Activated naive CD4-positive, alpha-beta T cell treated with anti-CD3 and anti-CD28 coated beads for 36 hours (primary cell): ENCODE measurements at places on chromosomes 3 and 15. TPM values are rescaled to one million over a fixed set of nuclear protein-coding genes. Genes with fewer than 3 reads are reported as not detected.

GRCh38 chr3:23455775-23456174 is 252.6 kb downstream of the UBE2E2 start:
- peaks cover 5% of the 10 kb centered on the region for H3K36me3 ChIP-seq
- no peak overlapping the region for H3K4me3 ChIP-seq
- peaks cover 24% of the 10 kb centered on the region for H3K4me1 ChIP-seq
- H3K27me3 ChIP-seq = no peaks in the 10 kb centered on the region
- DNase-seq = no peak

The TMOD2 gene
- 6.4 TPM for total RNA-seq

- H3K4me3 ChIP-seq = no peak overlapping the region
- no peak overlapping the region for H3K27ac ChIP-seq
- no peaks in the 10 kb centered on the region for H3K36me3 ChIP-seq
Measured at GRCh38 chr3:147921051-147921450, 511.9 kb downstream of the ZIC1 start.

DNA sequence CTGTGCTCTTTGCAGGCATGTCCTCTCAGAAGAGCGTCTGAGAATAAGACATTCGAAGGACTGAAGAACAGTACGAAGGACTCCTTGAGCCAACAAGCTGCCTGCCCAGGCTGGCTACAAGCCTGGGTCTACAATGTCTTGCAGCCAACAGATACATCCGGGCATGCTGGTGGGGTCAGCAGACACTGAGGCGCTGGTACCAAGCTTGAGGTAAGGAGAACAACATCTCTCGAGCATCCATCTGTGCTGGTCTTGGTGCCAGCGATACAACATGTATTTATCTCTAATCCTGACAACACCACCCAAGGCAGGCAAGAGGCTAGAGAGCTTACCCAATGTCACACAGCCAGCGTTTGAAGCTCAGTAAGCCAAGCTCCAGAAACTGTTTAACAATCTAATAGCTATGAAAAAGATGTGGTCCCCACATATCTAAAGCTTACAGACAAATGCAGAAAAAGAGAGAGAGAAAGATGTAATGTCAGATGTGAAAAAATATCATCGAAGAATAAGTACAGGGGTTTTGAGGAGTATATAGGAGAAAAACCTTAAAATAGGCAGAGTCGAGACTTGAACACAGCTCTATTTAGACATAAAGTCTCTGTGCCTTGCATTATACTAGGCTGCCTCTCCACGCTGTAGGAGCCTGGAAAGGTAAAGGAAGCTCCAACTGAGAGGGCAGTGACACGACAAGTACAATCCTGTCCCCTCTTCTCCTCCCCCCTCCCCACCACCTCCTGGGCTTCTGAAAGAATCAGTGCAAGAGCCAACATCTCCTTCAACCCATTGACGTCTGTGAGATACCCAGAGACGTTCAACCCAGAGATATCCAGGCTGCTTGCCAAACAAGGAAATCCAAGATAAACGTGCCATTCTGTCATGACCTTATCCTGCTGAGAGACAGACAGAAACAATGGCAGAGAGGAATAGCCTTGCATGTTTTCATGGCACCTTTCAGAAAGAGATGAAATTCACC is 39.4 kb downstream of the WWTR1 start:
- no peak for DNase-seq
- H3K36me3 ChIP-seq = no peaks in the 10 kb centered on the region
- H3K4me1 ChIP-seq = peaks cover 7% of the 10 kb centered on the region
- peaks cover 15% of the 10 kb centered on the region for H3K27me3 ChIP-seq
